ENCODE measurements at places on chromosomes 5 and 9.

GRCh38 chr5:176620333-176620981, 9.9 kb downstream of the SNCB start:
- DNase-seq = peak; percentile 7

- DNase-seq = no peak
Measured at GRCh38 chr9:116002181-116002580, 151.4 kb upstream of the PAPPA start.

DNA sequence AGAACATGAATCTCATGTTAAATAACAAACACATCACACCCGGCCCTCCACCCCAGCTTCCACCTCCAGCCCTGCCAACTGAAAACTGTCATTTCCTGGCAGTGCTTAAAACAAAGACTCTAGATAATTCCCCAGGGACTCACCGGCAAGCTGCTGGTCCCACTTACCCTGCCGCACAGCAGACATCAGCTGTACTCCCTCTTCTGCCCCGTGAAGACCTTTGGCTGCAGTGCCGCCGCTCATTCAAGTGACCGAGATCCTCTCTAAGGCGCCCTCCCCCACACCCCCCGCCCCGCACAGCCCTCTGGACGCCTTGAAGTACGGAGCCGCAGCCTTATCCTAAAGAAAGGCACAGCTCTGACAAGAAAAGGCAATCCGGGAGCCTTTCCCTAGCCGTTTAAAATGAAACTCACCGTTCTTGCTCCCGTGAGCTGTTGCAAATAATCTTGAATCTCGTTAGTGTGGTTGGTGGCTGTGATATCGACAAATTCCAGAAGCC, 434 bp downstream of the GLRX start:
- peak; percentile 47 for DNase-seq

GRCh38 chr5:111719773-111720172, 37.2 kb downstream of the NREP start:
- DNase-seq = no peak

- DNase-seq = no peak
Measured at GRCh38 chr5:149423794-149424268, 44.7 kb upstream of the IL17B start.

- no peak for DNase-seq
Measured at GRCh38 chr5:172173564-172174153, 14.4 kb downstream of the STK10 start.

DNA sequence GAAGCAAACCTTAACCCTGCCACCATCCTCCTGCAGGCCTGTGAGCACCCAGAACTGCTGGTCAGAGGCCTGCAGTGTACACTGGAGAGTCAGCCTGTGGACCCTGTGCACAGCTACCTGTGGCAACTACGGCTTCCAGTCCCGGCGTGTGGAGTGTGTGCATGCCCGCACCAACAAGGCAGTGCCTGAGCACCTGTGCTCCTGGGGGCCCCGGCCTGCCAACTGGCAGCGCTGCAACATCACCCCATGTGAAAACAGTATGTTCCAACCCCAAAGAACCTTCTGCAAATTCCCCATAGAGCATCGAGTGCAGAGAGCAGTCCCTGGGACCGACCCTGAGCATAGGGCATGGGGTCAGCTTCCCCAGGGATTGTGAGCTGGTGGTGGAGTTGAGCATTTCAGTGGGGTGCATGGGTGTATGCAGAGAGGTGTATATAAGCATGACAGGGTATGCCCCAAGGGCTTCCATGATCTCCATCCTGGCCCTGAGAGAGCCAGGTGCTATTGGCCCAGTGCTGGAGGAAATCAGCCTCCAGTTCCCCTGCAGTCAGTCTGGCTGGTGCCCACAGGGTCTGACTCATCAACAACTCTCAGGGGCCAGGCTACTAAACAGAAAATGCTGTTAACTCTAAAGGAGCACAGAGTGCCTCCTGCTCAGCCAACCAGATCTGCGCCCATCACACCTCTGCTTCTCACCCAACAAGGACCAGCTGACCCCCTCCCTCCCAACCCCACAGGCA, 126.2 kb downstream of the SAXO1 start:
- no peak for DNase-seq

DNA sequence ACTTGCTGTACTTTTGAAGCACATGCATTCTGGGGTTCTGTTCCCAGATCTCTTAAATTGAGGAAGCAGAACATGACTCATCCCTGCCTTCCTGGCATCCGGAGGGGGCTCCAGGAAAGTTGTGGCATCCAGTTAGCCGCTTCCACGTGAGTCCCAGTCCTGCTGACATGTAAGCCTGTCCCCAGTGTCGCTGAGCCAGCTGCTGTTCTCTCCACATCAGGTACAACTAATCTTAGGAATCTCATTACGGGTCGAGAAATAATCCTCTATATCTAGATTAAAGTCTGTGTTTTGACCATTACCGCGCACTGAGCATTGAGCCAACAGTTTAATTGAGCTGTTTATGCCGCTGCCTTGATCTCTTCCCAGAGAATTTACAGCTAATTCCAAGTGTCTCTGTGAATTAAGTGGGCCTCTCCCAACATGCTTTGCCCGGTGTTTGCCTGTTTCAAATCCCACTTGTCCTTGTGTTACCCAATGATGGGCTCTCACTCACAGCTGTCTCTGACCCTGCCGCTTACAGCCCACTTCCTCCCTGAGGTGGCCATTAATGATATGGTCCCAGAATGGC, 10.5 kb upstream of the SHB start:
- DNase-seq = no peak

- no peak for DNase-seq
Measured at GRCh38 chr9:4146293-4146692, 153.6 kb downstream of the GLIS3 start.

- no peak for DNase-seq
Measured at GRCh38 chr5:5558102-5558501, 135.6 kb downstream of the ICE1 start.

- DNase-seq = no peak
Measured at GRCh38 chr5:179336871-179337795, 8.1 kb downstream of the ADAMTS2 start.

GRCh38 chr9:69615880-69616279, 56.3 kb downstream of the APBA1 start:
- DNase-seq = no peak

DNA sequence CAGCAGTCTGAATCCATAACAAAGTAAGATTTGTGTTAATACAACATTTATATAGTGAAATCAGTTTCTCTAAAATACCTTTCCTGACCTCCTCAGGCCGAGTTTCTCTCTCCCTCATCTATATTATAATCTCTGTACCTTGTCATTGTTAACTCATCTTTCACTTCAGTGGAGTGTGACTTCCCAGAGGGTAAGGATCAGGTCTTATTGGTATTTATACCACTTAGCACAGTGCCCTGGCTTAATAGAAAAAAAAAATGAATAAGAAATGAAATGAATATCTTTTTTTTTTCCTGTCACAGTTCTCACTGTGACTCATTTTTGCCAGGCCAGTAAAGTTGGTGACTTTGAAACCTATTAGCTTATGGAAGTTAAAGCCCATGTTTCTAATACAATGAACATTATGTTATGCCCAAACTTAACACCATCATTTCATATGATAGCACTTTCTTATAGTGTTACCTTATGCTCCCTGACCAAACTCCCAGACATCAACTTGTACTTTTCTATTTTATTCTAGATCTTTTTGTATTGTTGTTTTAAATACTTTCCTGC, 90.1 kb downstream of the NR3C1 start:
- no peak for DNase-seq

GRCh38 chr9:97046228-97046627, 7.3 kb upstream of the CTSV start:
- DNase-seq = no peak

- DNase-seq = no peak
Measured at GRCh38 chr9:133494636-133495326, 15.9 kb upstream of the SLC2A6 start.

GRCh38 chr9:22657713-22658112, 211.1 kb downstream of the DMRTA1 start:
- DNase-seq = no peak

- no peak for DNase-seq
Measured at GRCh38 chr9:119967867-119968535, 598.8 kb upstream of the BRINP1 start.

DNA sequence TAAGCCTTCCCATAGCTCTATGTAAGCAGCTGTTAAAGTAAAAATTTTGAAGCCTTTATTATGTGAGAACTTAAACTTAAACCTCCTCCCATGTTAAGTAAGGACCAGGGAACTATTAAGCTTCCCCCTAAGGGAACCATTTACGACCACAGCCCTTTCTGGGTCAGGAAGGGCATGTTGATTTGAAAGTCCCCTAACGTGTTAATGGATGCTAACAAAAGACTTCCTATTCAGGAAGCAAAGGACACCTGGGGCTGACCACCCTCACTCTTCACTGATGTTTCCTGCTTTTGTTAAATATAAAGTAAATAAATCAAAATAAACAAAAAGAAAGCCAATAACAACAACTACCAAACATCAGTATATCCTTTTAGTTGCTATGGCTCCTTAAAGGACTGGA, 170.6 kb upstream of the RFX3 start:
- no peak for DNase-seq

DNA sequence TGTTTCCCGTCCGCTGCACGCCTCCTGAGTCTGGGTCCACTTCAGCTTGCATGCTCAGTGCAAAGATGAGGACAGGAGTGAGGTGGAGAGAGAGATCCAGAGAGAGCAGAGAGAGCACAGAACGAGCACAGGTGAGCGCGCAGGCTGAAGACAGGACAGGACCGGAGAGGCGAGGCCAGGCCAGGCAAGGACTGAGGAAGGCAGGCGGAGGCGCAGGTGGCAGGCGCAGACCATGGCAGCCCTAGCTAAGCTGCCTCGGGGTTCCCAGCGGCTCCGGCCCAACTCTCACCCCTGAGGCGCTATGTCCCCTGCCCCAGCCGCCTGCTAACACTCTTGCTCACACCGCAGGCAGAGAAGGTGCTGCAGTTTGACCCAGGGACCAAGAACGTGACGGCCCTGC, 9.7 kb downstream of the GRIN1 start:
- DNase-seq = no peak

DNA sequence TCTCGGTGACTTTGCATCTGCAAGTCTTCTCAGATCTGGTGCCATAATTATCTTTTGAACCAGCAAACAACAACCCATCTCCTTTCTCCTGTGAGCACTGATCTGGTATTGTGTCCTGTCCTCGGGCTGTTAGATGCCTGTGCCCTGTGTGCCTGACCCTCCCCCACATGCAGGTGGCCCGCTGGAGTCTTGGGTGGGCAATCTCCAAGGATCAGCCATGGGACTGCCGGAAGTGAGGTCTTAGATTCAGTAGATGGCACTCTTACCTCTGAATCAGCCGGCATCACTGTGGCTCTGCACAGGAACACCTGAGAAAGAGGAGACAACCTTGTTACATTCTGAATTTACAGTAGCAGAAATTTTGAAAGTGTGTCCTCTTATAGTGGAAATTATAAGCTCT, 172.4 kb downstream of the IRX2 start:
- DNase-seq = no peak

GRCh38 chr9:128575469-128575868, 23.1 kb downstream of the SPTAN1 start:
- no peak for DNase-seq

All from SK-MEL-5 (cell line).